ENCODE measurements at places on chromosomes 13 and 19.

- DNase-seq, result no peak
Observed at GRCh38 chr19:7560255-7560654, 24.7 kb downstream of the PNPLA6 start.

- DNase-seq, result no peak
Observed at GRCh38 chr13:36094478-36094877, 36.7 kb downstream of the DCLK1 start.

GRCh38 chr19:7788178-7788932 is 25.3 kb downstream of the CLEC4M start:
- no peak for DNase-seq

DNA sequence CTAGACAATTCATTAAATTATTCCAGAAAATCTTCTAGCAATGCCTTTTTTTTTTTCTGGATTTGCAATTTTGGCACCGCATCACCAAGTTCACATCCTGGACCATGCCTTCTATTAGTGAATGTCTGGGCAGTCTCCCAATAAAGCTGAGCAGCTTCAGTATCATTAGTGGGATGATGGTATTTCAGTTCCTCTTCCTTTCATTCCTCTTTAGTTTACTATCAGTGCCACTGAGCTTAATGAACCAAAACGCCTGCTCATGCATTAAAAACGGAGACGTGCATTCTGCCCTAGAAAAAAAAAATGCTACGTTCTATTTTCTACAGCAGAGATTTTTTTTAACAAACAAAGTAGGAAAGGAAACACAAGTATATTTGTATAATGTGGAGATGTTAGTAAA is 343.0 kb downstream of the PCDH9 start:
- DNase-seq, result no peak

DNA sequence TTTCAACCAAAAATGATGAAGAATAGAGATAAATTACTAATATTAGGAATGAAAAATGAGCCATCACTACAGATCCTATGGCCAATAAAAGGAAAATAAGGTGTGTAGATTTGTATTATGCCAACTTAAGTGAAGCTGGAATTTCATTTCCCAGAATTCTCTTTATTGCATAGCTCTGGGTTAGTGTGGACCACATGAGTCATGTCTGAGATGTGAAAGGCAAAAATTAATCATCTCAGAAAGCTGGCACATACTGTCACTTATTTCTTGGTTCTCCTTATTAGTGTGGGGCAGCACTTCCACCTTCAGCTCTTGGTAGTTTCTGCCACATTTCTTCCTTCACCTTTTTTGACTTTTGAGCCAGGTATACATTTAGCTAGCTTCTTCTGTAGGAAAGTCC is 82.6 kb downstream of the KATNAL1 start:
- no peak for DNase-seq

DNA sequence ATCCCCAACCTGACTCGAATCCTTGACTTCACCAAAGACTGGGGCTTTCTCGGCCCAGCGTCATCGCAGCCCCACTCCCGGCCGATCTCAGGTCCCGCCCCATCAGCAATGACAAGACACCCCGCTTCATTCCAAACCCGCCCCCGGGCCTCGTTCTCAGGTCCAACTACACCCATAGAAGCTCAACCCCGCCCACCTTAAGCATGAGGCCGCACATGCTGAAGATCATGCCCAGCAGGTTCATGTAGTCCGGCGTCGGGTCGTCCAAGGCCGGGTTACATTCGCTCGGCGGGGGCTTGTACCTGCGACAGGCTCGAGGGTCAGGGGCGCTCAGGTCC is 2.3 kb downstream of the WDR83 start:
- DNase-seq, result peak; percentile 68

GRCh38 chr19:45790942-45791341 is 1.7 kb downstream of the DMWD start:
- no peak for DNase-seq

- DNase-seq, result peak; percentile 3
Observed at GRCh38 chr13:85729296-85729695, 69.9 kb downstream of the SLITRK6 start.

GRCh38 chr13:71054358-71054757 is 812.6 kb downstream of the DACH1 start:
- no peak for DNase-seq

- no peak for DNase-seq
Observed at GRCh38 chr19:10142701-10143375, 23.1 kb upstream of the EIF3G start.

DNA sequence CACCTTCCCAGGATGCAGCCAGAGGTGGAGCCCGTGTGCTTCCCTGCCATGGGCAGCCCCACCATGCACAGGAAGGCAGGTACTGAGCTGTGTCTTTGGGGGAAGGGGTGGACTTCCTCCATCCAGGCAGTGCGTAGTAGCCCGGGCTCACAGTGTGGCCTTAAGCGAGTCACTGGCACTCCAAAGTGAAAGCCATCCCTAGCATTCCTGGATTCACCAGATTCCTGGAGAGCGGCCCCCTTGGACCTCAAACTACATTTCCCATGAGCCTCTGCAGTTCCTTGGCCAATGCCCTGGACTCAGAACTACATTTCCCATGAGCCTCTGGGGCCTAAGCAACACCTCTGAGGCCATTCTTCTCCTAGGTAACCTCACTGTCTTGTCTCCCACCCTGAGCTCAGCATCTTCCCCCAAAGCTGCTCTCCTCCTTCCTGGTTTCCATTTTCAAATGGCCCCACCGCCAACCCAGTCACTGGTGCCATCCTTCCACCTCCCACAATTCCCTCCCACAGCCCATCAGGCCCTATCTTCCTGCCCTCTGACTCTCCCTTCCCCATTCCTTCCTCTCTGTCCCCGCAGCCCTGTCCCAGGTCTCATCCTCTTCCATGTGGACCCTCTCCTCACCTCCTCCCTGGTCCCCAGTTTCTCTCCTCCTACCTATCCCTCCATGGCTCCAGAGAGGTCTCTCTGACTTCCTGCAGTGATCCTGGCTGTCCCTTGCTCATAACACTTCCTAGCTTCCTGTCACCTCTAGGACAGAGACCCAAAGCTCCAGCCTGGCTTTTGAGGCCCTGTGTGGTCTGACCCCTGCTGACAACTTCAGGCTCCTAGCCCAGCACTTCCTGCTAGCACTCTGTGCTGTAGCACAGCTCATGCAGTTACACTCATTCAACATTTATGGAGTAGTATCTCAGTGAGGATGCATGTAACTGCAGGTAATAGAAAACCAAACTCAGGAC is at the start of gene C19orf81:
Gene C19orf81, plus strand, starts transcription at position 13 of the 959 bp plus-strand sequence. Its CDS starts 0 bp downstream, at position 13.
- no peak for DNase-seq

GRCh38 chr19:10620786-10621185 is 4.6 kb upstream of the SLC44A2 start:
- DNase-seq, result no peak

GRCh38 chr19:50377517-50377916 is 1.3 kb downstream of the NR1H2 start:
- no peak for DNase-seq

GRCh38 chr19:44951179-44952159 is 3.7 kb upstream of the CLPTM1 start:
- DNase-seq, result peak; percentile 77

- DNase-seq, result no peak
Observed at GRCh38 chr19:50549927-50550593, 18.2 kb downstream of the LRRC4B start.

GRCh38 chr13:72168126-72168855 is 301.3 kb upstream of the DACH1 start:
- DNase-seq, result no peak

- DNase-seq, result no peak
Observed at GRCh38 chr19:49908480-49909420, 12.1 kb upstream of the IL4I1 start.

DNA sequence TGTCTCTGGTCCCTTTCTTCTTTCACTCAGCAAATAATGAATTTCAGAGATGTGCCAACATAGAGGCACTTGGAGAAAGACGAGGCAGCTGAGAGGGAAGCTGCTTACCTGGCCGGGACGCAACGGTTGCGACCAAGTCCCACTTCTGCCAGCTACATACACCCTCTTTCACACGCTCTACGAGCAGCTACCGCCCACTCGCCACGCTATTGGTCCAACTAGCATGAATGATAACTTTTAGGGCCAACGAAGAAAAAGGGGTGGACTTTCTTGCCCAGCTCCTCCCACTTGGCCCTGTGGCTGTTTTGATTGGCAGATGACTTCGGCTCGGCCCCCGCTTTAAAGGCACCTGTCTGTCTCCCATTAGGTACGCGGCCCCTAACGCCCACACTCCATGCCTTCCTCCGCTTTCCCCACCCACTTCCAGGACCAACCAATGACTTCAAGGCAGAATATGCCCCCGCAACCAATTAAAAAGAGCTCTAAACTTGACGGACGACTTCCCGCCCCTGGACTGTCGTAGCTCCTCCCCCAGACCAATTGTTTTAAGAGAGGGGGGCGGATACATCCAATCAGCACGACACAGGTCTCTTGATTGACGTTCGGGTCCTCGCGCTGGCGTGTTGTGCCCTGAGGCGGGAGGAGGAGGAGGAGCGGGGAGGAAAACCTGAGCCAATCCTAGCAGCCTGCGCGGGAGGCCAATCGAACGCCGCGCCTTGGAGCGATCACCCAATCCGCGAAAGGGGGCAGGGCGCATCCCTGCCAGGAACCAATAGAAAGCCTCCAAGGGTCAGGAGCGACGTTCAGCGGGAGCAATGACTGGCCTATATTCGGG is 481 bp upstream of the CNOT3 start:
- peak; percentile 99 for DNase-seq

DNA sequence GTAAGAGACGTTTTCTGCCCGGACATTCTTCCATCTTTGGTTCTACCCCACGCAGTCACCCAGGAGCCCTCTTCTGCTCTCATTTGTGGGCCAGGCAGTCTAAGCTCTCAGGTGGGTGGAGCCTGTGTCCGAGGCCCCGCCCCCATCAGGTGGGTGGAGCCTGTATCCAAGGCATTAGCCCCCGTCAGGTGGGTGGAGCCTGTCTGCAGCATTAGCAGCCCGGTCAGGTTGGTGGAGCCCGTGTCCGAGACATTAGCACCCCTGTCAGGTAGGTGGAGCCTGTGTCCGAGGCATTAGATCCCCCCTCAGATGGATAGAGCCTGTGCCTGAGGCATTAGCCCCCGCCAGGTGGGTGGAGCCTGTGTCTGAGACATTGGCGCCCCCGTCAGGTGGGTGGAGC is 45.5 kb upstream of the C13orf46 start:
- DNase-seq, result peak; percentile 73

DNA sequence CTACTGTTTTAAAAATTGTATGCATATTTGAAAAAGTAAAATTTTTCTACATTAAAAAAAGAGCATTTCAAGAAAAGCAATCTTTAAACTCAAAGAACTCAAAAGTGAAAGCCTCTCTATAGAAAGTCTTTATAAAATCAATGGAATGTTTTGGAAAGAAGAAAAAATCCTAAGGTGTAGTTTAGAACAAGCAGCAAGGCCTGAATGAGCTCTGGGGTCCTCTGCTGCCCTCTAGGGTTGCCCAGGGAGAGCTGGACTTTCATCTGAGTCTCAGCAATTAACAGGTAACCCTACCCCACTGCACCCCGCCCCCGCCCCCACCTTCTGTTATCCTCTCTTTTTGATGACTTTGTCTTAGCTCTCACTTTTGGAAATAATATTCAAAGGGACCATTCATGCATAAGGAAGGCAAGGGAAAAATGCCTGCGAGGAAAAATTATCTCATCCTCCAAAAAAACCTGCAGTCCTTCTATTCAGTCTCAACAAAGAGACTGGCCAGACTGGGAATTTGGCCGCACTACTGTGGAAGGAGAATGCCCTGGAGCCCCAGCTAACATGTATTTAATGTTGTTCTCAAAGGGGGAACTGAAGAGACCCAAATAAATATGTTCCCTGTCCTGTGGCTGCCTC is 24.1 kb downstream of the SLC25A30 start:
- peak; percentile 72 for DNase-seq

- no peak for DNase-seq
Observed at GRCh38 chr13:99677116-99677951, 176.1 kb downstream of the TM9SF2 start.

DNA sequence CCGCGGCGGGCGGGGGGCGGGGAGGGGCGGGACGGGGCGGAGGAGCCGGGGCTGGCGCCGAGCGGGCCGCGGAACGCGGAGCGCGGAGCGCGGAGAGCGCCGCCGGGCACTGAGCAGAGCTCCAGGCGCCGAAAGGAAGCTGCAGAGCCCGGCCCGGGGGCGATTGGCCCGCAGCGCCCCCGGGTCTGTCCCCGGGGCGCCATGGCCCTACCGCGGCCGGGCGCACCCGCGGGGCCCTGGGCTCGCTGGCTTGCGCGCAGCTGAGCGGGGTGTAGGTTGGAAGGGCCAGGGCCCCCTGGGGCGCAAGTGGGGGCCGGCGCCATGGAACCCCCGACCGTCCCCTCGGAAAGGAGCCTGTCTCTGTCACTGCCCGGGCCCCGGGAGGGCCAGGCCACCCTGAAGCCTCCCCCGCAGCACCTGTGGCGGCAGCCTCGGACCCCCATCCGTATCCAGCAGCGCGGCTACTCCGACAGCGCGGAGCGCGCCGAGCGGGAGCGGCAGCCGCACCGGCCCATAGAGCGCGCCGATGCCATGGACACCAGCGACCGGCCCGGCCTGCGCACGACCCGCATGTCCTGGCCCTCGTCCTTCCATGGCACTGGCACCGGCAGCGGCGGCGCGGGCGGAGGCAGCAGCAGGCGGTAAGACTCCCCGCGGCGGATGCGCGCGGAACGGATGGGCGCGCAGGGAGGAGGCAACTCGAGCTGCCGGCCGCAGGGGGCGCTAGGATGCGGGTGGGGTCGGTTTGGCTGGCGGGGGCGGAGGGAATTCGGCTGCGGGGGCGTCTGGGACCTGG is at the start of gene PDE4A:
Gene PDE4A, plus strand, starts transcription at position 95 of the 796 bp plus-strand sequence. Its CDS starts 227 bp downstream, at position 322.
- peak; percentile 58 for DNase-seq

DNA sequence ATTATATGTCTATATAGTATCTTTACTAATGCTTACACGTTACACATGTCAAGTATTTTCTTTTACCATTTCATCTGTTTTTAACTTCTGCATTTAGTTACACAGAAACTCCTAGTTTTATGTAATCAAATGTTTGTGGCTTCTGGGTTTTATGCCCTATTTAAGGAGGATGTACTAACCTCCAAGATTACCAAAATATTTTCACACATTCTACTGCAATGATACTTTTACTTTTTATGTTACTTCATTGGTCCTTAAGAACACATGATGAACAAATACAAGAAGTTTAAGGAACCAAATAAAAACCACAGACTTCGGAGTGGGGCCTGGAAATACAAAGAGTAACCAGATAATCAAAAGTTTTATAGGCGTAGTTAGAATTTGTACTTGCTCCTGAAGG is 37.2 kb downstream of the ZC3H13 start:
- DNase-seq, result no peak

- peak; percentile 50 for DNase-seq
Observed at GRCh38 chr19:14059093-14059480, 2.8 kb downstream of the PALM3 start.

DNA sequence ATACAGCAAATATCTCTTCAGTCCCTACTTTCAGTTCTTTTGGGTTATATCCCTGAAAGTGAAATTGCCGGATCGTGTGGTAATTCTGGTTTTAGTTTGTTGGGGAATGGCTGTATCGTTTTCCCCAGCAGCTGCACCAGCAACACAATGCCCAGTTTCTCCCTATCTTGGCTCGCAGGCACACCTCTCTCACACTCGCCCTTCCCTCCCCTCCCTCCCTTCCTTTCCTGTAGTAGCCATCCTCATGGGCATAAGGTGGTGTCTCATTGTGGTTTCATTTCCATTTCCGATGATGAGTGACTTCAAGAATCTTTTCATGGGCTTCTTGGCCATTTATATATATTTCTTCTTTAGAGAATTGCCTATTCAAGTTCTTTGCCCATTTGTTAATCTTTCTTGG is 8.6 kb upstream of the GPR18 start:
- no peak for DNase-seq

All from AG08396 (cell line).